Fibroblast of skin of left quadriceps (primary cell): ENCODE measurements at places on chromosomes 16 and 17.
A peak's percentile ranks its signal among the peaks of the same experiment; 100 is the strongest.

DNA sequence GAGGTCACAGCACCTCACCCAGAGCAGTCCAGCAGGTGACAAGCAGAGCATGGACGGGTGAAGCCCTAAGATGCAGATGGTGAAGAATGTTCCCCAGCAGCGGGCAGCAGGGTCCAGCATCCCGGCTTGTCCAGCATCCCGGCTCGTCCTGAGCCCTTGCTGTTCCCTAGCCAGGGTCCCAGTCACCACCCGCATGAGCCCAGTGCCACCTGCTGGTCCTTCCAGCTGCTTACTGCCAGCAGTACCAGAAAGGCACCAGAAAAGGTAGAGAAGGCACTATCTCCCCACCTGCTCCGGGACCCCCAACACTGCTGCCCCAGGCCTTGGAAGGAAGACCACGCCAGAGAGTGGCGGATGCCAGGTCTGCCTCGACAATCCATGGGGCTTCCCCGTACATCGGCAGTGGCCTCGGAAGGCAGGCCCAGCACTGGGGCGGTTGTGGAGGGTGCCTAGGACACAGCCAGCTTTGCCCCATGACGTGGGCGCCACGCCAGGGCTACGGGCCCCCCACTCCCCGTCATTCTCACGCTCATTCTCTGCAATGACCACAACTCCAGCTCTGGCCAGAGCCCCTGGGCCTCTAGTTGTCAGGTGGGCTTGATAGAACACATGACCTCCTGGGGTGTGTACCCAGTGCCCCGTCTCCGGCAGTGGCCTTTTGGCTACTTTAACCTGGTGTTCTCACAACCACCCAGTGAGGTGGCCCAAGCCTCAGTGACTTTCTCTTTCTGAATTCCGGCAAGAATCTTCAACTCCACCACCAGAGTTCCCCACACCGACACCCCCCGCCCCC, 1.4 kb downstream of the CENPX start:
- DNase-seq: no peak

DNA sequence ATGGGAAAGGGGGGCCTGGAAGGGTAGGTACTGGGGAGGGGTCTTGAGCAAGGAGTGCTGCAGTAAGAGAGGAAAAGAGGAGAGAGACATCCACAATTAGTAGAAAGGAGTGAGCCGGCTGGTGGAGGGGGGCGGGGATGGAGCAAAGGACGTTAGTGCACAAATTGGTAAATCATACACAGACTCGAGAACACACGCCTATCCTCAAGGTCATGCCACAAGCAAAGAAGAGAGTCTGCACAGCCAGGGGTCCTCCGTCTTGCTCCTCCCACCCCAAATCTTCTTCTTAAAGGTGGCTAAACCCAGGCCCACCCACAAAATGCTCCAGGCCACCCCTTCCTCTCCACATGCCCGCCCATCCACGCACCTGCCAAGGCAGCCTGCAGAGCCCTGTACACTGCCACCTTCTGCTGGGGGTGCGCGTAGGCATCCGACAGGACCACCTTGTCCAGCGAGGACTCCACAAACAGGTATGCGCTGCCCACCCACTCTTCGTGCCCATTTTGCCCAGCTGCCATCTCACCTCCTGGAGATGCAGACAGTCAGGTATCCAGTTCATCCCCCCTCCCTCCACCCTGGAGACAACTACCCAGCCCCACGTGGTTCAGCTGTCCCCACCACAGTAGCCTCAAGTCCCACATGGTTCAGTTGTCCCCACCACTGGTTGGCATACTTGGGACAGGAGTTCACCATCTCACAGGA, 3.4 kb downstream of the TRADD start:
- DNase-seq: no peak

DNA sequence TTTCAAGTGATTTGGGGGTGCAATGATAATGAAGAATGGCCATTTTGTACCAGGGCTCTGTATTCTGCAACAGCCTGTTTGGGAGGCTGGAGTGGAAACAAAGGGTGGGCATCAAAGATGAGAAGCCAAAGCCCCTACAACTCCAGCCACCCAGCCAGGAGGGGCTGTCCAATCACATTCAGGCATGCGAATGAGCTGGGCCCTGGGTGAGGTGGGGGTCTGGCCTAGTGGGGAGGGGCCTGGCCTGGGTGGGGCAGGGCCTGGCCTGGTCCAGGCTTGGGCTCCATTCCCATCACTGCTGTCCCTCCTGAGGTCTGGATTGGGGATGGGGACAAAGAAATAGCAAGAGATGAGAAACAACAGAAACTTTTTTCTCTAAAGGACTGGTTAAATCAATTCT, 6.4 kb downstream of the AOC3 start:
- DNase-seq: no peak

DNA sequence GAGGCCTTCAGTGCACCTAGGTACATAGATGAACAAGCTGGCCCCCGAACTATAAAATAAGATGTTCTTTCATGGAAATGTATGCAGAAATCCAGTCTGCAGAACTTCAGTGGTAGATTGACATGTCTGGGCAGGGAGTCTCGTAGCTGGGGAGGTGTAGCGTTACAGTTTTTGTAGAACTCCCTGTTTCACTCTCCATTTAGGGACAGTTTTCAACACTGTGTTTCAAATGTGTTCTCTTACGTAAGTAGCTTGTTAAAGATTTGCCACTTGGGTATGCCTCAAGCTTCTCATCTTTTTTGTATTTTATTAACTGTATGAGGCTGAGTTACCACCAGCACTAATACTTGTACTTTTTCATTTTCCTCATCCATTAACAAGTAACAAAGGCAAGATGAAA, 46.6 kb downstream of the PLD6 start:
- DNase-seq: no peak

GRCh38 chr16:4115209-4115948, 863 bp downstream of the ADCY9 start:
- peak; percentile 22 for DNase-seq

DNA sequence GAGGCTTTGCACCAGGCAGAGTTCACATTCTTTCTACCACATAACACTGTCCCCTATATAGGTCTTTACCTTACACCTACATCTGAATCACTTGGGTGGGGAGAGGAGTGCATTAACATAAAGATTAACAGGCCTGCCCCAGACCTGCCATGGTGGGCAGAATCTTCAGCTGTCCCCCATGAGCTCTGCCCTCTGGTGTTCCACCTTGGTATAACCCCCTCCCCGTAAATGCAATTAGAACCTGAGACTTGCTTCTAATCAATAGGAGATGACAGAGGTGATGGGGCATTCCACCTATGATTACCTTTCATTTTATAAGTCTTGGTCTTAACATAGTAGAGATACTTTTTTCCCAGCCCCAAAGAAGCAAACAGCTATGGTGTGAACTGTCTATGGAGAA, 20.4 kb upstream of the GRIN2A start:
- no peak for DNase-seq

DNA sequence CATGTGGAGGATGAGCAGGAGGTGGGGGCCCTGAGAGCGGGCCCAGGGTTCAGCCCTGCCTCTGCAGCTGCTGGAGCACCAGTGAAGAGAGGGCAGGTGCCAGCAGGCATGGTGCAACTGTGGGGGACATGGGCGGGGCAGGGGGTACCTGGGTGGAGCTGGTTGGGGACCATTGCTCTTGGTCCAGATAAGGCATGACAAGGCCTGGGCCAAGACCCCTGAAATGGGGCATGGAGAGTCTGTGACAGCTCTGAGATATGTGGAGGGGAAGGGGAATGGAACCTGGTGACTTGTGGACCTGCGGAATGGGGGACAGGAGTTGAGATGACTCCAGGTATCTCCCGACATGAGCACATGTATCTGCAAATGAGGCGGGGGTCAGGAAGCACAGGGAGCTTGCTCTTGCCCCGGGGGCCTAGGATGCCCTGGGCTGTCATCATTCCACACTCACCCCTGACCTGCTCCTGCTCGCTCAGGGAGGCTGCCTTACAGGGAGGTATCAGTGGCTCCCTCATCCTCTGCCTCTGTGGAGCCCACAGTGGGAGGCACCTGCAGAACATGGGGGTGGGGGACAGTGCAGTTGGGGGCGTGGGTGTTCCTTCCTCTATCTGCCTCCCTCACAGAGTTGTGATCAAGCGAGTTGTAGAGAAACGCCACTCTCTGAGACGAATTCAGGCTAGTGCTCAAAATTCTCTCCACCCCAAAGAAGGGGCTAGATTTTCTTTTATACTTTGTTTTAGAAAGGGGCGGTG, 40.2 kb downstream of the TMEM235 start:
- no peak for DNase-seq

GRCh38 chr16:87538594-87538993, 45.8 kb upstream of the ZCCHC14 start:
- no peak for DNase-seq

DNA sequence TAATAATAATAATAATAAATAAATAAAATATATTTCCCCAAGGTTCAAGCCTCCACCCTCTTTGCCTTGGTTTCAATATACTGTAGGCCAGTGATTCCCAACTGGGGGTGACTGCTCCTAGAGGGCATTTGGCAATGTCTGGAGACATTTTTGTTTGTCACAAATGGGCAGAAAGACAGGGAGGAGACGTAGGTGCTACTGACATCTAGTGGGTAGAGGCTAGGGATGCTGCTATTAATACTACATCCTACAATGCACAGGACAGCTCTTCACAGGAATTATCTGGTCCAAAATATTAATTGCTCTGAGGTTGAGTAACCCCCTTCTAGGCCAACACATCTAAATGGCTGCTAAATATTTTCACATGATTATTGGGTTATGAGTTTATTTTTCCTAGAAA, 12.8 kb upstream of the PRR14 start:
- no peak for DNase-seq

- DNase-seq: no peak
These were observed 4.0 kb downstream of the PRSS54 start for GRCh38 chr16:58290861-58291260.

DNA sequence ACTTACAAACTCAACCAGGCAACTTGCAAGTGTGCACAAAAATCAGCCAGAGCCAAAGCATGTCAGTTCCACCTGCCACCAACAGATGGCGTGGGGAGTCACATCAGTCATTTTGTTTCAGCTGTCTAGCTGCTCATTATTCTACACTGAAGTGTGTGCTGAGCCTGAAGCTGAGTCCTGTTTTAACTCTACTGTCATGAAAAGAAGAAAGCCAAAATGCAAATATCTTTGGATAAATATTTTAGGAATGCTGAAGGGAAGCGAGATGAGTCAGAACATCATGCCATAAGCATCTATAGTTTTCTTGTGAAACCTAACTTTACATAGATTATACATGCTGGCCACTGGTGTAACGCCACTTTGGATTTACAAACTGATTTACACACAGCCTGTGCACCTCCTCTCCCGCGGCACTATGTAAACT, 172.6 kb downstream of the CDK5R1 start:
- DNase-seq: peak; percentile 36

- no peak for DNase-seq
These were observed 14.7 kb downstream of the RARA start for GRCh38 chr17:40323391-40324381.

GRCh38 chr17:35313875-35314409, 59.5 kb downstream of the SLFN11 start:
- DNase-seq: no peak

- DNase-seq: no peak
These were observed 83.0 kb downstream of the ANKRD11 start for GRCh38 chr16:89407282-89407924.

DNA sequence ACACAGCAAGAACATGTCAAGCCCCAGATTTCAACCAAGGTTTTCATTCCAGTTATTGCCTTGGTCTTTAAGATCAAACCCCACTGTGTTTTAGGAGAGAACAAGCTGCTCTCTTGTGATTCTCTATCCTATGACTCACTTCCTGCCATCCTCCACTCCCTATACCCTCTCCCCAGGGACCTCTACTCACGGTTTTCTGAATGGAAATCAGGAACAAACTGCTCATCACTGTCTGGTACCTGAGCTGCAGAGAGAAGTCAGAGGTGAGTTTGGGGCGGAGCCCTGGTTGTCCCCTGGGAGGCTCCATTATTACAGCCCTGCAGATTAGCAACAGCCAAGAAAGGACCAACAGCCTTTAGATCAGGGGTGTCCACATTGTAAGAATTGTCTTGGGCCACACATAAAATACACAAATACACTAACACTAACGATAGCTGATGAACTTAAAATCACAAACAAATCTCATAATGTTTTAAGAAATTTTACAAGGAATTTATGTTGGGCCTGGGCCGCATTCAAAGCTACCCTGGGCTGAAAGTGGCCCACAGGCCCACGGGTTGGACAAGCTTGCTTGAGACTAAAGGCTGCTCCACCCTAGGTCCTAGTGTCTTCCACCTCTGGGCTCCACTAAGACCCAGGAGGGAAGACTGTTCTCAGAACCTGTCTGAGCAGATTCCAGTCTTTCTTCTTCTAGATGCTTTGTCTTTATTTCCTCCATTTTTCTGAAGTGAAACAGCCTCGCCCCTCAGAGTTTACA, 9.7 kb downstream of the ETV4 start:
- peak; percentile 66 for DNase-seq

GRCh38 chr16:67652578-67653127, 7.4 kb downstream of the ACD start:
- DNase-seq: no peak

GRCh38 chr16:80586476-80586875, 45.7 kb downstream of the DYNLRB2 start:
- no peak for DNase-seq

GRCh38 chr17:56119936-56120335, 33.3 kb upstream of the ANKFN1 start:
- DNase-seq: no peak

GRCh38 chr17:68398691-68399637, 58.3 kb downstream of the WIPI1 start:
- DNase-seq: peak; percentile 44

DNA sequence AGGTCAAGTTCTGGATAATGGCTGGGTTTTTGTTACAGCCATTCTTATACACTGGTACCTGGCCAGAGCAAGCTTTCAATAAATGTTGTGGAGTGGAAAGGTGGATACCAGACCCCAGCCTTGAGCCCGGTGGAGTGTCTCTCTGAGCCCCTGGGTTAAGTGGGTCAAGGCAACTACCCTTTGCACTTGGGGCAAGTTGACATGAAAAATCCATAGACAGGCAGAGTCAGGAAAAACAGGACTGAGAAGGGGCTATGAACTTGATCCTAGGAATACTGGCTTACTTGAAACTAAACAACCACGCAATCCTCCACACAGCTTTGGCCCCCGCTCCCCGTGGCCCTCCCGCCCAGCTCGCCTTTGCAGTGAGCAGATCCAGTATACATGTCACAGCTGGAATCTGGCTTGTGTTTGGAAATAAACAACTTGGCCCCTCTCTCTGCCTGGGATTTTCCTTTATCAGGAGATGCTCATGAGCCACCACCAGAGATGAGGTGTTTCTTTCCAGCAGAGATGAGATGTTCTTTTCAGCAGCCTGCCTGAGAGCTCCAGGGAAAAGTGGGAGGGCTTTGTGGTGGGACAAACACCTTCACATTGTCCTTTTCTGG, 65.9 kb downstream of the KSR1 start:
- DNase-seq: no peak
